ENCODE measurements at places on chromosomes 12 and 14.
A peak's percentile ranks its signal among the peaks of the same experiment; 100 is the strongest.

DNA sequence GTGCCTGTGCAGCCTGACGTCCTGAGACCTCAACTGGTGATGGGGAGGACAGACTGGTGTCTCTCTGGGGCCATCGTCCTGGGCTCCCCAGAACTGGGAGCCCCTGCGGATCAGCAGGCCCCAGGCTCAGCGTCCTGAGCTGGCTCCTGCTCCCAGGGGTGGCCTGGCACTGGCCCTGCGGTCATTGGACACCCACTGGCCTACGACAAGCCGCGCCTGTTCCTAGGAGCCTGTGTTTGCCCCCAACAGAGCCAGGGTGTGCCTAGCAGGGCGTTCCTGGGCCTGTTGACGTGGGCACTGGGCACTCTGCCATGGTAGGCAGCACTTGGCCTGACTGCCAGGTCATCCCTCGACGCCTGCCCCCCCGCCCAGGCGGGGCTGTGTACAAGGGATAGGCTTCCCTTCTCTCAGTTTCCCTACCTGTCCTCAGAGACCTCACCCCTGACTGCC is 8.4 kb downstream of the ADSS1 start:
- DNase-seq = no peak

DNA sequence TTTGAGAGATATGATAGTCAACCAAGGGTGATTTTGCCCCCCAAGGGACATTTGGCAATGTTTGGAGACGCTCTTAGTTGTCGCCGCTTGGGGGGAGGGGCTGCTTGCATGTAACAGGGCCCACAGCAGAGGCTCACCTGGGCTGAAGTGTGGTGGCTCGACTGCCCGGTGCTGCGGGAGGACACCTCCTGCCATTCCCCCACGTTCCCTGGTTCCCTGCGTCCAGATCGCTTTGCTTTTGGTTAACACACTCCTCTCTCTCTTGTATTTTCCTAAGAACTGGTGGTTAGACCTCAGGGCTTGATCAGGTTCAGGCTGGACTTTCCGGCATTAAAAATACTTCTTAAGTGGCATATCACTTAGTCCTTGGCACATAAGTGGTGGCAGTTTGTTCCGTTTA is 18.9 kb downstream of the PPP2R5C start:
- no peak for DNase-seq

GRCh38 chr12:22625762-22626294 is 857 bp downstream of the ETNK1 start:
- peak; percentile 22 for DNase-seq

DNA sequence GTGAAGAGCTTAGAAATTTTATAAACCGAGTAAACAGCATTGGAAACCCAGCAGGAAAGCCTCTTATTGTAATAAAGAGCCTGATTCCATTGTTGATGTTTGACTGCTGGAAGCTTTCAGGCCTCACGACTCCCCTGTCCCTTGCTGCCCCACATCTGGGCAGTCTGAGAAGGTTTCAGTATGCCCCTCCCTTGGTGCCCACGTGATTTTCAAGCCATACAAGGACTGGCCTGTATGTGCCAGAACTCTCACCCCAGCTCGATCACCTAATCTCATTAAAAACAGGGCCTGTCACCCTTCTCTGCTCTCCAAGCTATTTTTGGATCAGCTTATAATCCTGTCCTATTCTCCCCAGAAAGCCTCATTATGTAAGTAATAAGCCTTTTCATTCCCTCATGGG is 7.5 kb upstream of the PYROXD1 start:
- no peak for DNase-seq

DNA sequence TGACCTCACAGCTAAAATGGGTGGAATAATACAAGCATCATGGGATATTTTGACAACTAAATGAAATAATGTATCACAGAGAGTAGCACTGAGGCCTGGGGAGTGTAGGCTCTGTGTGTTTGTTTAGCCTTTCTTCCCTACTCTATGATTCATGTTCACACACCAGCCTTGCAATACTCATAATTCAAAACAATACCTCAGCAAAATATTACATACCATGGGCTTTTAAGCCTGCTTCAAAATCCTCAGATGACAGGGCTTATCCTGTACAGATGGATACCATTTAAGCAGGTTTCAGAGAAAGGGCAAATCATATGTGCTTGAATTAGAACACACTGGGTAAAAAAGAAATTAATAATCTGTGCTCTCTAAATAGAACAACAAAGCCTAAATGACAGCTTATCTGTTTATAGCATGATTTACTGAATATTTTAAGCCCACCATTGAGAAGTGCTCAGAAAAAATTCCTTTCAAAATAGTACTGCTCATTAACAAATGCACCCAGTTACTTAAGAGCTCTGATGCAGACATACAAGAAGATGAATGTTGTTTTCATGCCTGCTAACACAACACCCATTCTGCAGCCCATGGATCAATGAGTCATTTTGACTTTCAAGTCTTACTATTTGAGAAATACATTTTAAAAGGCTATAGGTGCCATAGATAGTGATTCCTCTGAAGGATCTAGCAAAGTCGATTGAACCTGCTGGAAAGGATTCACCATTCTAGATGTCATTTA is 84.9 kb upstream of the ADAMTS20 start:
- no peak for DNase-seq

DNA sequence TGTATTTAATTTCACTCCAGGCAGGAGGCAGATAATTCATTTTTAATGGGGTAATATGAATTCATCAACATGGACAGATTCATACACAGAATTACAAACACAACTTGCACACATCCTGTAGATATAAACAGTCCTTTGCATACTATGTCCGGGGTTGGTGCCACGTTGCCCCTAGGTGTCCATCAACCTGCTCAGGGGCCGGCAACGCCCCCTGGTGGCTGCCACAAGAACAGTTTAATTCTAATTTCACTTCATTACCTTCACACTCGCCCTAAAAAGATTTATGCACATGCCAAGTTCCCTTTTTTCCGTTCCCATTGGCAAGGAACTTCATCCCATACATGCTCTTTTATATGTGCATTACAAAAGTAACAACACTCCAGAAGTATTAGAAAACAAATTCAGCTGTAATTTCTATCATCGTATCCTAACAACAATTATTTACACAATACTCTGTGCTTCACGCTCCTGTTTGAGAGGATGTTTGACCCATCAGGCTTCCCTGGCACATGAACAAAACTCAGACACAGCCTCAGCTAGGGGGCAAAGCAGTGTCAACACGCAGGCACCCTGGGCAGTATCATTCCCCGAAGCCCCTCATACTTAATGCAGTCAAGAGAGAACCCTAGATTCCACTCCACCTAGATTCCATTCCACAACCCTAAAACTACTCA is 15.5 kb downstream of the MANSC1 start:
- peak; percentile 79 for DNase-seq

- DNase-seq = peak; percentile 74
Measured at GRCh38 chr12:80936642-80937390, 918 bp downstream of the LIN7A start.

DNA sequence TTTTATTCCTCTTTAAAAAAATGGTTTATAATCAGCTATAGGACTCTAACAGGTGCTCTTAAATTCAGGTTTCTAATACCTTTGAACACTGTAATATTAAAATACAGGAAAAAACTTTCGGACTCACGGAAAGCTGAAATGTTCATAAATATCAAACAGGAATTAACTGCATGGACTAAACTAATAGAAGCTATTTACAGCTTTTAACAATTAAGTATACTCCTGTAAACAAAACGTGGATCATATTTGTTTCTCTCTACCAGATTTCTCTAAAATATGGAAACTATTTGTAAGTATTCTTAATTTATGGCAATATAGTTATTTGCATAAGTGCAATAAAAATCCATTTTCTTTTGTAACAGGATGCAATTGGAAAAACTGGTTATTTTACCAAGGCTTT is 108.9 kb upstream of the RESF1 start:
- no peak for DNase-seq

DNA sequence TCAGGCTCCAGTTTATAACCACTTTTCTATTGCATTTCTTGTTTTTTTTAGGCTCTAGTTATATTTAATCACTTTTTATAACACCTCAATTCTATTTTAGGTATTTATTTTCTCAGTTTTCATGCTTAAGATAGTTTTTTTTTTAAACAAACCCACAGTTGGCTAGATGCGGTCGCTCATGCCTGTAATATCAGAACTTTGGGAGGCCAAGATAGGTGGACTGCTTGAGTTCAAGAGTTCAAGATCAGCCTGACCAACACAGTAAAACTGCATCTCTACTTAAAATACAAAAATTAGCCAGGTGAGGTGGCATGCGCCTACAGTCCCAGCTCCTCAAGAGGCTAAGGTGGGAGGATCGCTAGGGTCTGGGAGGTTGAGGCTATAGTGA is 93.0 kb downstream of the PPP1R12A start:
- DNase-seq = no peak

GRCh38 chr12:66709893-66710292 is 31.0 kb upstream of the GRIP1 start:
- no peak for DNase-seq

- DNase-seq = no peak
Measured at GRCh38 chr14:71525663-71526221, 406.5 kb upstream of the RGS6 start.

- DNase-seq = peak; percentile 43
Measured at GRCh38 chr12:20426191-20426590, 57.9 kb downstream of the PDE3A start.

DNA sequence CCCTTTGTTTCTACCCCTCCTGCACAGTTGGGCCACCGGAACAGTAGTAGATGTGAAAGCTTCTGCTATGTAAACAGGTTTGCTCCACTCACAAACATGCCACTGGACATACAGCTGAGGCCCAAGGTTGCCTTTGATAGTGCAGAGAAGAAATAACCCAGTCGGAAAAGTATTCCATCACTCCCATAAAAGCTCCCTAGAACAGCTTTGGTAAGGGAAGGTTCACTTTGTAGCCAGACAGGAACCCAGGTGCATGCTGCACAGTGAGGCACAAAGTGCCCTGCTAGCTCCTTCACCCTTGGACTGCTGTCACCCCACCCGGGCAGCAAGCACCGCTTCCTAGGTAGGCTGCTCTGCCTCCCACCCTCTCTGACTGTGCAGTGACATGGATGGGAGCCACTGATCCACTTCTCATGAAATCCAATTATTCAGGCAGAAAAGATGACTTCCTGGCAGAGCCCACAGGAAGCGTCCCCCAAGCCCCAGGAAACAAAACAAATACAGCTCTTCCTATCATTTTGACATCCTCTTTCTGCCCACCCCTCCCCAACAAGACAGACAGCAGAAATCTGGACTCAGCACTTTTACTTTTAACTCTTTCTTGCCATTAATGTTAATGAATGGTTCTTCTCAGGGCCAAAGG is 100.2 kb downstream of the SRGAP1 start:
- DNase-seq = no peak

- no peak for DNase-seq
Measured at GRCh38 chr12:8816448-8817050, 5.9 kb upstream of the A2ML1 start.

GRCh38 chr12:129750421-129750820 is 153.4 kb downstream of the TMEM132D start:
- no peak for DNase-seq

DNA sequence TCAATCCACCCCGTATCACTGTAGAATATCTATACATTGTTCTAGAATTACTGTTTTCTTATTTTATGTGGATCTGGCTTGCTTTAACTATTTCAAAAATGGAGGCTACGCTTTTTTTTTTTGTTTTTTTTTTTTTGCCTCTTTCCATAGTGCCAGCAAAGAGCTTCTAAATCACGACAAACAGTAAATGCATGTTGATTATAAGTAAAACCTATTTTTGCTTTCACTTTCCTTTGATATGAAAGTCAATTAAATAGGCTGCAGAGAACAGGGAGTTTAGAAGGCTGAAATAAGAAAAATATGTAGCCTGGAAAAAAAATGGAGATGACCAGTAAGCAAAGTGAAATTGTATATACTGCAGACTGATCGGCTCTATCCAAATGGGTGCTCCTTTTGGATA is 112.3 kb upstream of the AMIGO2 start:
- no peak for DNase-seq

DNA sequence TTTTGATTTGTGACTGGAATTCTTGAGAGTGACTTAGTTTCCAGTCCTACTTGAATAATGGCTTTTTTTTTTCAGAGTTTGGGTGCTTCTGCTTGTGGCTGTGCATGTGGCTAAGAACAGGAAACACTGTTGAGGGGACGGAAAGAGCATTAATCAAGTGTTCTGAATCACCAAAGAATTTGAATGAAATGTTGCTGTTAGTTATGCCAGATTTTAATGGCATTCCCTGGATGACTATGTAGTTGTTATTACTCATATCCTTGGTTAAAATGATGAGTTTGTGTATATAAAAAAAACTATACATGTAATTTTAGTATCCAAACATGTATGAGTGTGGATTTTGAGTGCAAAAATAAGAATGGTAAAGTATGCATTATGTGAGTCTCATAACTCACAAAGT is 347.9 kb downstream of the BCAT1 start:
- no peak for DNase-seq

DNA sequence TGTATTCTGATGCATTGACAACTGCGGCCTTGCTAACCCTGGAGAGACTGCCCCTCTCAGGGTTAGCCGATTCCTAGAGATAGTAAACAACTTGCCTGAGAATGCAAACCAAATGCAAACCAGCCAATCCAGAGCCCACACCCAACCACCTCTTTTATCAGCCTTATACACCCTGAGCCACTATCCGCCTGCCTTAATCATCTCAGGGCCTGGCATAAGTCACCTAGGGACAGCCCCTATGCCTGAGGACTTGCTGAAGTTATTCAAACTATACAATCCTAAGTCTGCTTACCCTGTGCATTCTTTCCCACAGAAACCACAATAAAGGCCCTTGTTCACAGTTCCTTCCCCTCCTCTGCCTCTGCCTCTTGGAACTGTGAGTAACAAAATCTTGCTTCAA is 177.2 kb downstream of the KCNA5 start:
- no peak for DNase-seq

All from AG20443 (cell line).